Activated gamma-delta T cell treated with Interleukin-2 at 50 U/mL for 16 hours (primary cell): ENCODE measurements at places on chromosomes 2 and 18.

GRCh38 chr2:140696449-140696848 lies 1434.4 kb downstream of the LRP1B start:
- no peak for DNase-seq

- DNase-seq: no peak
These were observed 69.5 kb downstream of the IL1R2 start for GRCh38 chr2:102061286-102061699.

DNA sequence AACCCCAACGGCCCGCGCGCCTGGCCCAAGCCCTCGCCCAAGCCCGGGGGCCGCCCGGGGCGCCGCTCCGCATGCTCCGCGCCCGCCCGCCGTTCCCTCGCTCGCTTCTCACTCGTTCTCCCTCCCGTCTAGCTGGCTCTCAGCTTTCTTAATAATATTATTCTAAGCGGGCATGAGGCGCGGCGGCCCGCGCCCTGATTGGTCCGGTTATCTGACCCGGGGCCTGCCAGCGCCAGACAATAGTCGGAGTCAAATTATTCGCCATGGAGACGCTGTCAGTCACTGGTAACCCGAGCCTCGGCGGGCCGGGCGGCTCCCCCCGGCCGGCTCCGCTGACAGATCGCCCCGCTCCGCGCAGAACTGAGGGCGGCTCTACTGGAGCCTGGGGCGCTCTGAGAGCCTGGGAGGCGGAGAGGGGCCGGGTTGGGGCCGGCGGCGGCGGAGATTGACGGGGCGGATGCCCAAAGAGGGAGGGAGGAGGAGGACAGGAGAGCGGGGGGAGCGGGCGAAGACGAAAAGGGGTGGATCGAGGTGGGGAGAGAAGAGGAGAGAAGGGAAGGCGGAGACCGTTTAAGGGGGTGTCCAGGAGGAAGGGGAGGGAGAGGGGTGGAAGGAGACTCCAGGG lies at the start of gene SIX2:
Gene SIX2 (minus strand): TSS at position 150 of the 625 bp plus-strand sequence. CDS start 342 bp downstream, outside the sequence.
- no peak for DNase-seq

GRCh38 chr2:88443353-88443938 lies 9.0 kb downstream of the FOXI3 start:
- no peak for DNase-seq

GRCh38 chr2:133509777-133510176 lies 58.5 kb downstream of the NCKAP5 start:
- no peak for DNase-seq

GRCh38 chr18:62365420-62365819 lies 40.3 kb downstream of the TNFRSF11A start:
- DNase-seq: no peak

GRCh38 chr18:60406721-60407120 lies 34.1 kb upstream of the MC4R start:
- DNase-seq: no peak

DNA sequence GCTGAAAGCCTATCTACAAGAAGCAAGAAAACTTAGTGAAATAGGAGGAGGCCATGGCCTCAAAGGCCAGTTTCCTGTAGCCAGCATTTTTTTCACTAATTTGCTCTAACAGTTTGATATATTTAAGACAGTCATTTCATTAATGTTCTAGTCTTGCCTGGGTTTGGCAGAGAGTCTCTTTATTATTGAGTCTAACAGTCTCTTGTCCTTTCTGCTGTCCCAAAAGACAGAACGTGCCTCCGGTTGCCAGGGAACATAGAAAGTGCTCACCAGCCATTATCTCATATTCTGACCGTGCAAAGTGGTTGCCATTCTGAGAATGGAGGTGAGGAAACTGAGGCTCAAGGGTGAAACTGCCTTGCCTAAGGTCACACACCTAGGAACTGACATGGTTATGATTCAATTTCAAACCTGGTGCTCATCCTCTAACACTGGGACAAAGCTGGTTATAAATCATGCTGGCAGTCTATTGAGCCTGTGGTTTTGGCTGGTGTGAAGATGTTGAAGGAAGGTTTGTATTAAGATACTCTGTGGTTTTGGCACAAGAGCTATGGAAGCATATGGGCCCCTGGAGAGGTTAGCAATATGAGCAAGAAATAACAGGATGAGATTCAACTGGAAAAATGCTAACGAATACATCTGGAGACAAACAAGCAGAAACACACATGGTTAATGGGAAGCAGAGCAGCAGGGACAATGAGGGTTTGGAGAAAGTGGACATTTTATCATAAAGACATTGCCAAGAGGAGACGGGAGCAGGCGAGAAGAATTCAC lies 903.3 kb upstream of the KLHL29 start:
- no peak for DNase-seq

DNA sequence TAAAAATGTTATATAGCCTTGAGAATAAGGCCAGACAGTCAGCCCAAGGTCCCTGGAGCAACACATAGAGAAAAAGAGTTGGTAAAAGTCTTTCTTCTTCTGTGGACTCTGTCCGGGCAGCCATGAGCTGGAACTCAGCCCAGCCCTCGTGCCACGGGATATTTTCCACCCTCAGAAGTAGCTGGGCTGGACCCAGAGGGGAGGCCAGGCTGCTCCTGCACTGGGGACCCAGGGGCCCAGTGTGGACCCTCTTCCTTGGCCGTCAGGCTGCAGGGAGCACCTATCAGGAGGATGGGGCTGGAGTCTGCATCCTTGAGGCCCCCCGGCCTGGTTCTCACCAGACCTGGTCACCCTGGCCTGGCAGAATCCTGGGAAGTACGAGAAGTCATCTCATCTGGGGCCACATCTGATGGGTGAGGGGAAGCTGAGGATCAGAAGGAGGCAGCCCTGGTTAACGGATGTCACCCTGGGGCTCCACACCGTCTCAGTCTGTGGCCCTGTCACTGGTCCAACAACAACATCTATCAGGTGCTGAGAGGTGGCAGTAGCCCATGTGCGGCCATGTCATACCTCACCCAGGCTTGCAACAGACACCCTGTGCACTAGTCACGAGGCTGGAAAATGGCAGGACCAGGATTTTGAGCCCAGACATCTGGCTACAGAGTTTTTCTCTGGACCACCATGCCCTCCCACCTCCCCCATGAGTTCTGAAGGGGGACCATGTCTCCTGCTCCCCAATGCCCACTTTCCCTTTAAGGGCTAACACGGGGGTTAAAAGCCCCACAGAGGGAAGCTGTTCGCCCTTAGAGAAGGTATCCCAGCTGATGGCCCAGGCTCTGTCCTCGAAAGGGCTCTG lies 33.0 kb downstream of the SDC1 start:
- no peak for DNase-seq

GRCh38 chr2:26976237-26976636 lies 5.8 kb downstream of the MAPRE3 start:
- DNase-seq: no peak

DNA sequence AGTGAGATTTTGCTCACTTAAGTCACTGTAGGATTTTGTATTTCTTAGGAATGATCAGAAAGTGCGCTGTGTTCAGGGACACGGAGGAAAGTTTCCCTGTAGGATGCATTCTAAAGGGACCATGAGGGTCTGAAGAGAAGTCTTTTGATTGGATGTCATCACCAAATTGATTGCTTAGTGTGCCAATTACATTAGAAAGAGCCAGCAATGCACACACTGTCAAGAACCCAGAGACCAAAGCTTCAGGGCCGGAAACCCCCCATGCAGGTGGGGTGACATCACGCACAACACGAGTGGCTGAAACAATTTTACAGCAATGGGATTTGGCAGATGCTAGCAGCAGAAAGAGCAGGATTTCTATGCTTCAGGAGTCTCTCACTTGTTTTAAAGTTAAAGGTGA lies 242.4 kb downstream of the NAPG start:
- no peak for DNase-seq

DNA sequence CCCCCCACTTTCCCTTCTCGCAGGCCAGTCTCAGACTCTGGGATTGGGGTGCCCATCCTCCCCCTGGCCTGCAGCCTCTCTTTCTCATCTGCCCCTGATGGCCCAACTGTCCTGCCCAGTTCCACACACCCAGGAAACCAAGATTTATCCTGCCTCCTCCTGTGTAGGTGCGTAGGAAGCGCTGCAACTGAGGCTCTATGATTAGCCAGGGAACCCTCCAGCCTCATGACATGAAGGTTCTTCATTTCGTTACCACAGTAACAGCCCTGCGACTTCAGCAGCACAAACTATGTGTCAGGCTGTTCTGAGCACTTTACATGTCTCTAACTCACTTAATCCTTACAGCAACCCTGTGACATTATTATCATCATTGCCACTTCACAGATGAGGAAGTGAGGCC lies 305.9 kb downstream of the CELF4 start:
- DNase-seq: no peak

DNA sequence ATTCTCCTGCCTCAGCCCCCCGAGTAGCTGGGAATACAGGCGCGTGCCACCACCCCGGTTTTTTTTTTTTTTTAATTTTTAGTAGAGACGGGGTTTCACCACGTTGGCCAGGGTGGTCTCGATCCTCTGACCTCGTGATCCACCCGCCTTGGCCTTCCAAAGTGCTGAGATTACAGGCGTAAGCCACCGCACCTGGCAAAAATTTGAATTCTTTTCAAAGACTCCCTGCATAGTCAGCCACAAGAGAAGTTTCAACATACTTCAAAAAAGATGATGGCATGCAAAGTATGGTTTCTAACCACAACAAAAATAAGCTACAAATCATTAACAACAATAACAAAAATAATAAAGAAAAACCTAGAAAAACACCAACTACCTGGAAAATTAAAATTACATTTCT lies 22.0 kb downstream of the HYCC2 start:
- no peak for DNase-seq

GRCh38 chr18:32714571-32715148 lies 58.2 kb downstream of the KLHL14 start:
- DNase-seq: no peak

- DNase-seq: no peak
These were observed 226.8 kb downstream of the LDLRAD4 start for GRCh38 chr18:13445241-13445897.

GRCh38 chr18:36350839-36351469 lies 53.4 kb downstream of the FHOD3 start:
- DNase-seq: no peak

DNA sequence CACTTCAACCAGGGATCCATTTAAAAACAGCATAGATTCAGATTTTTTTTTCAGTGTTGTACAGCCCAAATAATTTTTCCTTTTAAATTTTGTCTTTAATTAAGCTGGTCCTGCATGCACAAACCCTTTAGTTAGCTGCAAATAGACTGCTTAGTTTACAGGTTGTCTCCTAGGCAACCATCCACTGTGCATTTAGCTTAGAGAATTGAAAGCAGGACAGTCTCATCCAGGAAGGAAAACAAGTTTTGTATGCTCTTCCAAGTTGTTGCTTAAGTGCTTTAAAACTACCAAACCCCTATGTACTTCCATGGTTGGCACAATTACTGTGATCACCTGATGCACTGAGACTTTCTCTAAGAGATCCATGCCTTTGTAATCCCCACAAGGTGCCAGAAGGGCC lies at the start of gene MAP3K19:
Gene MAP3K19 (minus strand): TSS at position 148 of the 400 bp plus-strand sequence. CDS start 22,800 bp downstream, outside the sequence.
- DNase-seq: no peak

GRCh38 chr2:9416267-9416961 lies 6.9 kb downstream of the ITGB1BP1 start:
- DNase-seq: no peak

DNA sequence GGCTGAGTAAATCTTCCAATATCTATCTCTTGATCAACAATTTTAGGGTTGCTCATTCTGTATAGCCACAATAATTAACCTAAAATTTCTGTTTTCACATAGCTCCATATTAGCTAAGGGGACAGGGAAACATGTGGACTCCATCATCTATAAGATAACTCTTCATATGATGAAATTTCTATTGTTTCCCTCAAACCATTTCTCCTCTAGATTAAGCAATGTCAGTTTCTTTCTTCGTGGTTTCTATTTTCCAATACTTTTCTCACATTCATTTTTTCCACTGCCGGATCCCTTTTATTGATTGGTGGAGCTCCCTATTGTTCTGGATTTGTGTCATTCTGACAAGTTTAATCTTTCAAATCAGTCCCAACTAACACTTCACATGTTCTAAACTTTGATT lies 1221.3 kb upstream of the ZEB2 start:
- no peak for DNase-seq

- peak; percentile 42 for DNase-seq
These were observed 780 bp downstream of the HTRA2 start for GRCh38 chr2:74530239-74531187.

DNA sequence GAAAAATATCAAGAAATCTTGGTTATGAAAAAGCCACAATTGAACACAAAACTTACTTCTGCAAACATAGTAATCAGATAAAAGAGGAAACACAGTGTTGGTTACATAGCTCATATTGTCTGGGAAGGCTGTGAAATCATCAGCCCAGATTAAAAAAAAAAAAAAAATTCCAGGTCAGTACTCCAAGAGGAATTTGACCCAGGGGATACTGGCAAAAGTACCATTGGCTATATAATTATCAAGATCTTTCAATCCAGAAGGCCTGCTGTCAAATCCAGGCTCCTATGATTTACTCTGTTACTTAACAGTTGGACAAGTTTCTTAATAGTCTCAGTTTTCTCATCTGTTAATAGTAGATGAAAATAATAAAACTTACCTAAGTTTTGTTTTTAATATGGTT lies 12.9 kb upstream of the IKZF2 start:
- DNase-seq: no peak

DNA sequence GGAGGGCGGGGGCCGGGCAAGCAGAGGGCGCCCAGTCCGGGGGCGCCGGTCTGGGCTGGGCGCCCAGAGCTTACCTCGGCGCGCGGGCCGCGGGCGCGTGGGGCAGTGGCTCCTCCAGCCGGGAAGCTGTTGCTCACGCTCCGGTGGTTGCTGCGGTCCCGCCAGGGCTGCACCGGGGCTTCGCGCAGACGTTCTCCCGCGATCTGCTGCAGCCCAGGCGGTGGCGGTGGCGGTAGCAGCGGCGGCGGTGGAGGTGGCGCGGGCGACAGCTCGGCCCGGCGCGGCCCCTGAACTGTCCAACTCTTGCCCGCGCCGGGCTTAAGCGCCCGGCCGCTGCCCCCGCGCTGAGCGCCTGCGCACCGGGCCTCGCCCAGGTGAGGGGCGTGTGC lies 391 bp downstream of the ZNF385B start:
- no peak for DNase-seq

DNA sequence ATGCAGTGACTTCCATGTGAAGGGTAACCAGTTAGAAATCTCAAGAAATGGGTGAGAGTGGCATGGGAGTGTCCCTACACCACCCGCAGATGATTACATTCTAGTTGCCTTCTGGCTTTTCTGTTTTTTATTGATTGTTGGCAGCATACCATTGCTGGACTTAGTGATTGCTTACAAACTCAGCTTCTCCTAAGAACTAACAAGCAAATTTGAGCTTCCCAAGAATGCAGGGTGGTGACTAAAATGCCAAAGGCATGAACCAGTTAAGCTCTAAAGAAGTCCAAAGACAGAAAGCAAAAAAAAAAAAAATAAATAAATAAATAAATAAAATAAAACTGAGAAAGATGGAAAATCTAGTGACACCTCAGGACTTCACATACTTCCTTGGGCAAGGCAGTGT lies 245.5 kb upstream of the PARD3B start:
- no peak for DNase-seq
